ENCODE measurements at places on chromosomes 6 and 20.

GRCh38 chr6:146574211-146574610, 24.6 kb upstream of the ADGB start:
- no peak for DNase-seq

DNA sequence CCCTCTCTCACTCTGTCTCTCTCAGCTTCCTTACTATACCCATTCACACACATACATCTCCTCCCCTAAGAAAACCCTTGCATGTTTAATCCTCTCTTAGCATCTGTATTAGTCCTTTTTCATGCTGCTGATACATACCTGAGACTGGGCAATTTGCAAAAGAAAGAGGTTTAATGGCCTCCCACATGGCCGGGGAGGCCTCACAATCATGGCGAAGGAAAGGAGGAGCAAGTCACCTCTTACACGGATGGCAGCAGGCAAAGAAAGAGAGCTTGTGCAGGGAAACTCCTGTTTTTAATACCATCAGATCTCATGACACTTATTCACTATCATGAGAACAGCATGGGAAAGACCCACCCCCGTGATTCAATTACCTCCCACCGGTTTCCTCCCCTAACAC, 398.5 kb upstream of the SASH1 start:
- DNase-seq, result no peak

- DNase-seq, result no peak
Observed at GRCh38 chr6:157610451-157610999, 212.5 kb upstream of the SNX9 start.

DNA sequence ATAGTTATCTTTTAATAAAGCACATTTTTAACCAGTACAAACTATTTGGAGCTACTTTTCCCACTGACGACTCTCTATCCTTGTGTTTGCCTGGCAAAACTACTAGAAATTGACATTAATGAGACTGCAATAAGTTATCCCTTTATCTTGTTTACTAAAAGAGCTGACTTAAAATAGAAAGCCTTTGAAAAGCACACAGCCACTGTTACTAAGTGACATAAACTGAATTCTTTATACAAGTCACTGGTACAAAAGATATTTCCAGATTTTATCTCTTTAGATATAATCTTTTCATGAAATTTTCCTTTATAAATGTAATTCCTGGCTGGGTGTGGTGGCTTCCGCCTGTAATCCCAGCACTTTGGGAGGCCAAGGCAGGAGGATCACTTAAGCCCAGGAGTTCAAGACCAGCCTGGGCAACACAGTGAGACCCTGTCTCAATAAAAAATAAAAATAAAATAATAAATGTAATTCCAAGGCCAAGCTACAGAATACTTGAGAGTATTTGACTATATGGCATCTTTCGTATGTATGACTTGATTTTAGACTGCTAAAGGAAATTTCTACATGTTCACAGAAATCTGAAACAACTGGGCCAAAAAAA, 9.5 kb downstream of the MBOAT1 start:
- no peak for DNase-seq

GRCh38 chr20:59469267-59470252, 134.8 kb upstream of the PHACTR3 start:
- DNase-seq, result no peak

GRCh38 chr20:62485062-62485700, 9.4 kb upstream of the GATA5 start:
- no peak for DNase-seq

DNA sequence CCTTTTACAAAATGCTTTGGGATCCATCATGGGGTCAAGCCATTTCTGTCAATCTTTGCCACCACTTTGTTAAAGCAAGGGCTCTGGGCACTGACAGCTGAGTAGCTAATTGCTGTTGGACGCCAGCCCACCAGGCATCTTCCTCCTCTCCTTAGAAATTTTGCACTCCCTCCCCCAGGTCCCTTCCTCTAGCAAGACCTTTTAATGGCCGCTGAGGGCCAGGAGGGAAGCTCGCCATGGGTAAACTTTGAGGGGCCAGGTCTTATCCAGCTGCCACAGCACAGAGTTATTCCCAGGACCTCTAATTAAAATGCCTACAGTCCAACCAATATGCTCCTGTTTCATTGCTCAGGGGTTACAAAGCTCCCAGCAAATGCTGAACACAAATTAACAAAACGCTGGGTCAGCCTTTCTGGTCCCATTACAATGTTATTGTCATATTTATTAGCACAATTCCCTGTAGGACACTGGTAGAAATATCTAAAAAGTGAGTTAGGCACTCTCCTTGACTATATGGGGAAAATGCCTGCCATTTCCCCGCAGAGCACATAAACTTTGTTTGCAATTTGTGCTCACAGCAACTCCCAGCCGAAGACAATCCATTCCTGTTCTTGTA, 16.8 kb downstream of the SCML4 start:
- no peak for DNase-seq

DNA sequence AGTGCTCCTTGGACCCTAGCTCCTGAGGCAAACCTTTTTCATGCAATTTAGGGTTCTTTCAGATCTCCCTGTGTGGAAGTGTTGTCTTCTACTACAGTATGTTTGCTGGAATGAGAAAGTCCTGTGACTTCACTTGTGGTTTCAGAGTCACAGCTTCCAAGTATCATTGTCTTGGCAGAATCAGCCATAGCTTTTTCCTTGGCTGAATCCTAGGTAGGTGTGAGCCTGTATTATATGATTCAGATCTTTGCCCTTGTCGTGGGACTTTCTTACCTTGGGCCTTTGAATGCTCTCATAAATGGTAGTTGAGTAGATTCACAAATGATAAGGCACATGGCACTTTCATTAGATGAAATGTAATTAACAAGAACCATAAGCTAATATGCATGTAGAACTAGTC, 16.5 kb downstream of the CARMIL1 start:
- DNase-seq, result no peak

- no peak for DNase-seq
Observed at GRCh38 chr6:156699017-156699421, 78.2 kb upstream of the ARID1B start.

Measured in SJSA1 (cell line).